ENCODE measurements at places on chromosomes 13 and 19.

DNA sequence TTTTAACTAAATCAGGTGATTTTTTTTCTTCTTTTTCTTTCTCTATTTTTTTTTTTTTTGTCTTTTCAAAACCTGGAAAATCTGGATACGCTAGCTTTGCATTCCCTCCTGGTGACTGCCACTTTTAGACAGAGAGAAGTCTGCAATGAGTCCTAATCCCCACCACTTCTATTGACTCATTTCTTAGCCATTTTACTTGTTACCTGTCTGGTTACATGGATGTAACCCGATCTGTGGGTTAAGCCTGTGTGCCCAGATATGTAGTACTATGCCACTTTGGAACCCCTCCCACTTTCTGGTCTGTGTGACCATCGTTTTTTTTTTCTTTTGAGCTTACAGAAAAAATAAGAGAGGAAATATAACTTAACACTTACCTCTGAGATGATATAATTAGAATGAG lies 817.8 kb upstream of the PCDH9 start:
- DNase-seq = no peak

DNA sequence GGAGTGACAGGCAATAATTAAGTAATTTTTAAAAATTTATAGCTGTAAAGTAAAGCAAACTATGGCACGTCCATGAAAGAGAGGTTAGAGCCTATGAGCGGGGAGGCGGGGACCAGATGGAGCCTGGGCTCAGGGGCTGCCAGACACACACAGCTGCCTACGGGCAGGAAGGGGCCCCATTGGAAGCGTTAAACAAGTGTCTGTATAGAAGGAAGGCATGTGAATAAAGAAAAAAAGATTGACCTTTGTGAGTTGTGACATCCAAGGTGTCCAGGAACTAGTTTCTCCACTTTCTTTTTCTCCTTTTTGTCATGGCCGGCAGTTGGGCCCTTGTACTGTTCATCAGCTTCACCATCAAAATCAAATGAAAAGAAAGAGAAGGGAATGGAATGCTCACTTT lies 56.8 kb downstream of the LRCH1 start:
- no peak for DNase-seq

DNA sequence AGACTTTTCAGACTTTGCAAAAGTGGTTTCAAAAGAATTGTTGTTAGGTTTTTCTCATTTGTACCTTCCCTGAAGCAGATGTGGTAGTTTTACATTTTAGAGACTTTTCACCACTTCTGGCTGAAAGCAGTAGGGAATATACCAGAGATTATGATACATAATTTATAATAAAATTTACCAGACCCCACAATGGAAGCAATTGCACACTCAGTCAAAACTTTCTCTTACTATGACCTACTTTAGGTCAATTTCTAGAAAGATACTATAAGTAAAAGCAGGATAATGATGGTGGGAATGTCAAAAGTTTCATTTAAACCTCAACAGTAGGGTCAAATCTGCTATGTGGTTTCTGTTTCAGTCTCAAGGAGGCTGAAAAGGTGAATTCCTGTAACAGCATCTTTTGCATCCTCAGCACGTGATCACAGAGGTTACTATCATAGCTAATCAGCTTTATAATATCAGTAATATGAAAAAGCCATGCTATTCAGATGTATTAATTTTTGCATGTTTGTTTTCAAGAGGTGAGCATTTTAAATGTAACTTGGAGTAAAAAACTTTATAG lies 26.9 kb downstream of the PCCA start:
- no peak for DNase-seq

- DNase-seq = no peak
Observed at GRCh38 chr19:45283443-45284033, 32.5 kb downstream of the MARK4 start.

DNA sequence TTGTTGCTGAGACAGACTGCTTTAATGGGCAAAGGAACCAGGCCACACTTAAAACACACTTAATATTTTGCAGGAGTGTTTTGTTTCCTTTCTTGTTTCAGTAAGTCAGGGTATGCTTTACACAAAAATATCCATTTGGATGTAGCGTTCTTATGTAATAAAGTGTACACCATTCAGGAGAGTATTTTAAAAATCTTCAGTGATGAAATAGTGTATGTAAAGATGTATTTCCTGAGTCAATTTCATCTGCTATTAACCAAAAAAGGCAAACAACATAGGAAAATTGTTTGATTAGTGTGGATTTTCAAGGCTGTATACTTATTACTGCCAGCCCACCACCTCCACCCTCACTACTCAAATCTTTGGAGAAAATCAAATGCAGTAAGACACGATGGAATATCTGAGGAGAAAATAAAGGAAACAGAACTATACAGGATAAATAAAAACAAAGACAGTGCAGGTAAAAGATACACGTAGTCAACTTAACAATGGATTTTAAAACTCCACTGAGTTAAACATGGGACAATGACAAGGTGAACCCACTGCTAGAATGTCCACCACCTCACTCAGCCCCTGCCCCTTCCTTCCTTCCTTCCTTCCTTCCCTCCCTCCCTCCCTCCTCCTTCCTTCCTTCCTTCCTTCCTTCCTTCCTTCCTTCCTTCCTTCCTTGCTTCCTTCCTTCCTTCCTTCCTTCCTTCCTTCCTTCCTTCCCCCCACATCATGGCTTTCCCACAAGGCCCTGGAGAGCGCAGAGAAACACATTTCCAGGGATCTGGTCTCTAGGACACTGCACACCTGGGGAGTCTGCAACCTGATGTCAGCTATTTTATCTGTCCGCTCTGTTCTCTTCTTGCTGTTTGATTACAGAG lies 360.3 kb downstream of the IRS2 start:
- no peak for DNase-seq

GRCh38 chr19:6084821-6085220 lies 25.5 kb downstream of the RFX2 start:
- DNase-seq = no peak

- peak; percentile 89 for DNase-seq
Observed at GRCh38 chr13:20616059-20616797, 49.3 kb downstream of the IFT88 start.

- DNase-seq = no peak
Observed at GRCh38 chr19:24002256-24002945, 84.6 kb upstream of the ZNF254 start.

DNA sequence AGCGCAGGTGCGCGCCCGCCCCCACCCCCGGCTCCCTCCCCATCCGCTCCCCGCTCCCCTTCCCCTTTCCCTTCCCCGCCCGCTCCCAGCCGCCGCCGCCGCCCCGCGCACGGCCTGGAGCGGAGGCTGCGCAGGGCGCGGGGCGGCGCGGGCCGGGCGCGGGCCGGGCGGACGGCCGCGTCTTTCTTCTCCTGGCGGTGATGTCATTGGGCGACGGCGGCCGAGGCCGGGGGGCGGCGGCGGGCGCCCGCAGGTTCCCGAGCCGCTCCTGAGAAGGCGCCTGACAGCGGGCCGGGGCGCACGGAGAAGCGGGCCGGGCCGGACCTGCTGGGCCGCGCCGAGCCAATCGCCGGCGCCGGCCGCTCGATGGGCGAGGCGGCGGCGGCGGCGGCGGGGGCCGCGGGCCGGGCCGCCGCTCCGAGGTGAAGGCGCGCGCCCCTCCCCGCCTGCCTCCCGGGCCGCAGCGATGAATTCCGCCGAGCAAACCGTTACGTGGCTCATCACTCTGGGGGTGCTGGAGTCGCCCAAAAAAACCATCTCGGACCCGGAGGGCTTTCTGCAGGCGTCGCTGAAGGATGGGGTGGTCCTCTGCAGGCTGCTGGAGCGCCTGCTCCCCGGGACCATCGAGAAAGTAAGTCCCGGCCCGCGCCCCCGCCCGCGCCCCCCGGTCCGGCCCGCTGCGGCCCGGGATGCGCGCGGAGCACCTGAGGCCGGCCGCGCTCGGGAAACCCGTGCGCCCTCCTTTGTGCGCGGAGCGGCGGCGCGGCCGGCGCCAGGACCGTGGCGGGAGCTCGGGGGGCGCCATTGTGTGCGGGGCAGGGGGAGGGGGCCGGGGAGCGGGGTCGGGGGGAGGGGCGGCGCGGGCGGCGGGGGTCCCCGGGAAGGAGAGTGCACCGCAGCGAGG lies at the start of gene ARHGEF7:
ARHGEF7 (plus strand) TSS at position 250 of the 904 bp plus-strand sequence; CDS start at position 467, 217 bp downstream.
- peak; percentile 19 for DNase-seq

GRCh38 chr13:107680115-107680514 lies 535.2 kb downstream of the LIG4 start:
- no peak for DNase-seq

DNA sequence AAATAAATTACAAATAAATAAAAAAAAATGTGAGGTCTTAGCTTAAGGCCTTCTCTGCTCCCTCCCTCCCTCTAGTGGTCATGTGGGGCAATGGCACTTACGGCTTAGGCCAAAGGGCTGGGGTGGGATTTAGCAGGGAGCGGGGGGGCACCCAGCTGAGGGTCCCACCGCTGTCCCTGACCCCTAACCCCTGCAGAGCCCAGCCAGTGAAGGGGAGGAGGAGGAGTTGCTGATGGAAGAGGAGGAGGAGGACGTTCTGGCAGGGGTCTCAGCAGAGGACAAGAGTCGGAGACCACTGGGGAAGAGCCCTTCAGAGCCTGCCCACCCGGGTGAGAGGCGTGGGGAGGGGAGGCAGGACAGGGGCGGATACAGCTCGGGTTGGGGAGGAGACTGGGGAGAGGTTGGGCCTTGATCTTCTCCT lies 9.3 kb downstream of the MPND start:
- peak; percentile 68 for DNase-seq

DNA sequence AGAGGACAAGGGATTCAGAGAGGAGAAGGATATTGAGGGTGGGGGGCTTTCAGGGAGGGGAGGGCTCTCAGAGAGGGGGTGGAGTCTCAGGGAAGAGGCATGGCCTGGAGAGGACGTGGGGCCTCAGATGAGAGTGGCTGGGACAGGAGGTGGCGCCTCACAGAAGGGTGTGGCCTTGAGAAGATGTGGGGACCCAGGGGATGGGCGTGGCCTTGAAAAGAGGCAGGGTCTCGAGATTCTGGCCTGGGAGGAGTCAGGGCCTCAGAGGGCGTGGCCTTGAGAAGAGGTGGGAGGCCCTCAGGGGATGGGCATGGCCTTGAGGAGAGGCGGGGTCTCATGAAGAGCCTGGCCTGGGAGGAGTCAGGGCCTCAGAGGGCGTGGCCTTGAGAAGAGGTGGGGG lies 23.7 kb upstream of the TNFSF14 start:
- no peak for DNase-seq

DNA sequence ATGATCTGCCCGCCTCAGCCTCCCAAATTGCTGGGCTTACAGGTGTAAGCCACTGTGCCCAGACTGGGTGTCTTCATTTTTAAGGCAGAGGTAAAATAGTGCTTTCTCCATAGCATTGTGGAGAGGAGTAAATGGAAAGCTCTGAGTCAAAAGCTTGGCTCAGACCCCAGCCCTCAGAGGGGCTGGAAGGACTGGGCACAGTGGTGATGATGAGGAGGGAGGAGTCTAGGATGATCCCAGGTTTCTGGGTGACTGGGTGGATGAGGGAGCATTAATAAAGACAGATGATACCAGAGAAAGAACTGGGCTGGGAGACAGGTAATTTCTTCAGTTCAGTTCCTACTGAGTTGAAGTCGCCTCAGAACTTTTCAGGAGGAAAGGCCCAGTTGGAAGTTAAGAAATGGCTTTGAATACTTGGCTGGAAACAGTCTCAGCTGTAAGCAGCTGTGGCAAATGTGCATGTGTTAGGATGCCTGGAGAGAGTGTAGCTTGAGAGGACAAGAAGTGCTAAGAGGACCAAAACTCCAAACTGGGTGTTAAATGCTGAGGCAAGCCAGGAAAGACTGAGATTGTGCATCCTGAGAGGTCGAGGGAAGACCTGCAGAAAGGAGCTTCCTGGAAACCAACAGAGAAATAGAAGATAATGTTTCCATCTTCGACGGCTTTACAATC lies 37.1 kb upstream of the MEDAG start:
- DNase-seq = peak; percentile 34

- DNase-seq = no peak
Observed at GRCh38 chr13:104757712-104758111, 1691.5 kb upstream of the SLC10A2 start.
